ENCODE measurements at places on chromosomes 16 and 17. TPM values are rescaled to one million over a fixed set of nuclear protein-coding genes. Genes with fewer than 3 reads are reported as not detected.

The SMPD3 gene
- polyA plus RNA-seq, result 0.07 TPM

The PERCC1 gene
- not detected for polyA plus RNA-seq

The TMEM92 gene
- 0.58 TPM for polyA plus RNA-seq

The CD300H gene
- not detected for polyA plus RNA-seq

The FAM20A gene
- polyA plus RNA-seq, result 24.1 TPM

The HOXB8 gene
- not detected for polyA plus RNA-seq

The CCL1 gene
- polyA plus RNA-seq, result not detected

The HOXB4 gene
- not detected for polyA plus RNA-seq

The TTLL6 gene
- polyA plus RNA-seq, result 0.02 TPM

The CD300E gene
- not detected for polyA plus RNA-seq

GRCh38 chr17:20997711-20998570 is 44.9 kb downstream of the USP22 start:
- no peak for DNase-seq

- DNase-seq, result no peak
Measured at GRCh38 chr17:10648956-10649355, 8.2 kb downstream of the MYH3 start.

DNA sequence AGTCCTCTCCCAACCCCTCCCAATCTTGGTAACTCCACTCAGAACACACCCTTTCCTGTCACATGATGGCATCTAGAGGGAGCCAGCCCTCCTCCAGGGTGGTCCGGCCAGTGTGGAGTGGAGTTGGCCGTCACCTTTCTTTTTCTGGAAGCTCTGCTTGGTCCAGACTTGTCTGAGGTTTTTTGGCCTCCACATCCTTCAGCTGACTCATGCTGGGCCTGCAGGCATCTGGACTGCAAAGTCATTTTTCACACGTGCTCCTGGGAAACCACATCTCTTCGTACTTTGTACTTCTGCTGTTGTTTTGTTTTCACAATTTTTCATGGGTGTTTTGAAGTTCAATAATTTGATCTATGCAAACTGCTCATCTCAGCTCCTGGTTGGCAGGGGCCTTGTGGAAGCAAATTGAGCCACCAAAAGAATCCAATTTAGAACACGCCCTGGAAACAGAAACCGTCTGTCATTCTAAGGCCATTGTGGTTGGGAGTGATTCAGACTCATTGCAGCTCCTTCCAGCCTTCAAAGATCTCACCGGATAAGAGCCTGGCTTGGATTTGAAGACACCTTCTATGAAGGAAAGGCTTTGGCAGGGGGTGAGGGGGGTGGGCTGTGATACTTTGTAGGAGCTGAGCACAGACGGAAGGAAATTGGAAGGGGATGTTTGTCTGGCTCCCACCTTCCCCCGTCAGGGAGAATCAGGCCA is 42.4 kb upstream of the NF1 start:
- peak; percentile 98 for DNase-seq

DNA sequence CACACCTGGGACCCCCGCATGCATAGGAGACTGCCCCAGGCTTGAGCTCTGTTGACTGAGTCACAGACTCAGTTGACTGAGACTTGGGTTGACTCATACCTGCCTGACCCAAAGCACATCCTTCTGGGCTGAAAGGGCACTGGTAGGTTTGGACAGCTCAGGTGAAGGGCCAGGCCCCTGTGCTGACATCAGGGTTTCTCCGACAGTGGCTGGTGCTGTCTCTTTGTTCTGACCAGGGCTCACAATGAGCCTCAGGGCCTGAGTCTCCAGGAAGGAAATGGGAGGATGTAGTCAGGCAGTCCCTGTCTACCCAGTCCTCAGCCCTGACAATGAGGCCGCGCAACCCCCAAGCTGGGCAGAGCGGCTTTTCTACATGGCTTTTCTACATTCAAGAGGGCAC is 6.5 kb downstream of the SPNS2 start:
- DNase-seq, result no peak

DNA sequence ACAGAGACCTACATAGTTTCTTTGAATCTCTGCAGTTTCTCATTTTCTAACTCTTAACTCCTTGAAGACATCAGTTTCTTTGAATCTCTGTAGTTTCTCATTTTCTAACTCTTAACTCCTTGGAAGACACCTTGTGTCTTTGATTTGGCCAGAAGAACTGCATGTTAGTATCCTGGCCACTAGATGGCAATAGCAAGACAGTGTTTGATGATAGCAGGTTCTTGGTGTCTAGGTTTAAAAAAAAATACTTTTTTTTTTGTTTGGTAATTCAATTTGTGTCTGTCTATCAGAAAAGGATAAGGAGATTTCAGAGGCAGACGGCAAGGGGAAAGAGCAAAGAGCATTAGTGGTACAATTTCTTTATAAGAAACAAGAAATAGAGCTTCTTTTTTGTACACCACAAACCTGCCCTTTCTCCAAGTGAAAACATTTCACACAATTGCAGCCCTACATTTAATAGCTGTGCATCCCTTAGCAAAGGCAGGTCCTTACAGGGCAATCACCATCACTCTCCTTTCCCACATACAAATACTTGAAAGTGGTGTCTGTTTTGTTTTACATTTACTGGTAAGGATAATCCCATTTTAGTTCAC is 1324.9 kb upstream of the CDH8 start:
- DNase-seq, result no peak

GRCh38 chr17:37813751-37814150 is 68.9 kb upstream of the HNF1B start:
- peak; percentile 72 for DNase-seq

- DNase-seq, result no peak
Measured at GRCh38 chr17:73163043-73163442, 1.8 kb upstream of the SSTR2 start.

- DNase-seq, result no peak
Measured at GRCh38 chr17:60535382-60536279, 9.6 kb upstream of the APPBP2 start.

DNA sequence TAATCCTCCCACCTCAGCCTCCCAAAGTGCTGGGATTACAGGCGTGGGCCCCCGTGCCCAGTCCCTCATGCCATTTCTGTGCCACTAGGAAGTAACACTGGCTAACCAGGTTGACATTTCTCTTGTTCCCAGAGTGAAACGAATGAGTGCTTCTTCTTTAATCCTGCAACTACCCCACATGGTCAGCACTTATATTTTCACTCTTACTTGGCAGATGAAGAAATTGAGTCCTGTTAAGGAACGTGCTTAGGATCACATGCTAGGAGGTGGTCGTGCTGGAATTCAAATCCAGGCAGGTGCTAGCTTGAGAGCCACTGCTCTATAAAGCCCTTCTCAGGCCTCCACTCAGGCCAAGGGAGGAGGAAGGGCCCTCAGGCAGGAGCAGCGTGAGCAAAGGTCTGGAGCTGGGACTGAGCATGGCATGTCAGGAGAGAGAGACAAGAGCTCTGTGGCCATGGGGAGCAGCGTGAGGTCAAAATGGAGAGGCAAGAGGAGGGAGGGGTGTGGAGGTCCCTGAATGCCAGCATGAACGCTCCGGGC is 18.5 kb upstream of the RMI2 start:
- no peak for DNase-seq

- no peak for DNase-seq
Measured at GRCh38 chr17:45197108-45197507, 24.6 kb upstream of the FMNL1 start.

All from BJ (cell line).